B cell (primary cell): ENCODE measurements at places on chromosomes 5 and 9.
A peak's percentile ranks its signal among the peaks of the same experiment; 100 is the strongest.

DNA sequence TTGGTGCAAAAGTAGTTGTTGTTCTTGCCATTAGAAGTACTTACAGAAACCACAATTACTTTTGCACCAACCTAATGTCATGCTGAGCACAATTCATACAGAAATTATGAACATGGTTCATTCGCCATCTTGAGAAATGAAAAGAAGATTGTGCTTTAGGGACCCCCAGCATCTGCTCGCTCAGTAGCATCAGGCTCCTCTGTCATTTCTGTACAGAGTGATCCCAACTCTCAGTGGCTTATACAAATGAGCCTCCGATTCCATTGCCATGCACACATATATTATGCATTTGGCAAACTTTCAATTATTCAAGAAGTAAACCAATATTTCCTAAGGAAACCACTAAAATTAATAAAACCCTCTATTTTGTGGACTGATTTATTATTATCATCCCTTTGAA lies 266.2 kb downstream of the MED10 start:
- no peak for DNase-seq

GRCh38 chr5:149333711-149334443 lies 11.4 kb upstream of the GRPEL2 start:
- DNase-seq = no peak

- no peak for DNase-seq
Observed at GRCh38 chr5:33891788-33892619, at the start of gene ADAMTS12. TSS of gene ADAMTS12 (minus strand) at chr5:33891990. CDS start at chr5:33891856, 134 bp downstream.

GRCh38 chr5:171444582-171444981 lies 25.1 kb downstream of the FGF18 start:
- DNase-seq = no peak

GRCh38 chr9:127561491-127562278 lies 50.4 kb upstream of the STXBP1 start:
- no peak for DNase-seq

GRCh38 chr5:112004867-112005622 lies 248.1 kb upstream of the NREP start:
- no peak for DNase-seq

GRCh38 chr5:64576250-64576649 lies 70.4 kb downstream of the RGS7BP start:
- DNase-seq = no peak

- no peak for DNase-seq
Observed at GRCh38 chr5:78592735-78593386, 55.7 kb downstream of the LHFPL2 start.

- DNase-seq = peak; percentile 41
Observed at GRCh38 chr5:146426853-146427618, 20.1 kb upstream of the TCERG1 start.

GRCh38 chr5:173853370-173854131 lies 34.6 kb upstream of the CPEB4 start:
- DNase-seq = no peak

DNA sequence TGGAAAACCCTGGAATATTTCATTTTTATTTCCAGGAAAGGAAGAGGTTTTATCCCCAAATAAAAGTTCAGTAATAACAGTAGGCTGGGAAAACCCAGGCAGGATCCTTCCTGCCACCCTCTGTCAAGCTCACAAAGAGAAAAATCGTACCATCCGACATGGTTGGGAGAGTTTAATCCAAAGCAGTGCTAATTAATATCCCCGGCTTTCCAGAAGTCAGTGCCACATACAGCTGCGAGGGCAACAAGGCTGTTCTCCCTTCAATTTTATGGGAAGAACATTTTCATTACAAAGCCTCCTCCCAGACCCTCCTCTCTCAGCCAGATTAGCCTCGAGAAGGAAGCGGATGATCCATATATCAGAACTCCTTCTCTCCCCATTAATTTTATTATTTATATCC lies 95.5 kb downstream of the PAX5 start:
- DNase-seq = no peak

DNA sequence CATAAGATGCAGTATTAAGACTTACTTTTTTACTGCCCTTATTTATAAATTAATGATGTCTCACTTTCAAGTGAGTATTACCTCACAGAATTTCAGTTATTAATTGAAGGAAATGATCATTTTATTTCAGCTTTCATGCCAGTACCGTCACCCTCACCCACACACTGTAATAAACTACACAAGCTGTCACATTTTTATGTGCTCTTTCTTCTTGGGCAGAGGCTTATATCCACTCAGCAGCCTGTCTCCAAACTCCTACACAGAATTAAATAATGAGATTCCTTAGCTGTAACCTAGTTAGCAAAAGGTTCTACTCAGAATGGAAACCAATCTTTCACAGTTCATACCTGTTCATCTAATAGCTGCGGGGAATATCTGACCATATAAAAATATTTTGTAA lies 1915.8 kb upstream of the CDH6 start:
- DNase-seq = no peak

DNA sequence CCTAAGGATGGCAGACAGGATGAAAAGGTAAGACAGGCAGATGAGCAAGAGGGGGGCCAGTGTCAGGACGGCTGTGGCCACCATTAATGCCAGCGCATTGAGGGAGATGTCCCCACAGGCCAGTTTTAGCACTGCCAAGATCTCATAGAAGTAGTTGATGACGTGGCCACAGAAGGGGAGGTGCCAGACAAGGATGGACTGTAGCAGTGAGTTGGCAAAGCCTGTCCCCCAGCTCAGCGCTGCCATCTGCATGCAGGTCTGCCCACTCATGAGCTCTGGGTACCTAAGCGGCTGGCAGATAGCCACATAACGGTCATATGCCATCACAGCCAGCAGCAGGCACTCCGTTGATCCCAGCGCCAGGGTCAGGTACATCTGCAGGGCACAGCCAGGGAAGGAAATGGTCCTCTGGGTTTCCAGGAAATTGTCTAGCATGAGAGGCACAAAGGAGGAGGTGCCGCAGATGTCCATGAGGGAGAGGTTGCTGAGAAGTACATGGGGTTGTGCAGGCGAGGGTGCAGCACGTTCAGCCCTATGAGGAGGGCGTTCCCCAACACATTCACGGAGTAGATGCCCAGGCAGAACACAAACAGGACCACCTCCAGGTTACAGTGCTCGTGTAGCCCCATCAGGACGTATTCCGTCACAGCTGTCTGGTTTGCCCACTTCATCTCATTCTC lies 10.8 kb downstream of the OR13J1 start:
- DNase-seq = peak; percentile 45
